ENCODE measurements at places on chromosomes 5 and 9.

GRCh38 chr5:176611435-176611834 is 1.5 kb upstream of the GPRIN1 start:
- DNase-seq = peak; percentile 20

- DNase-seq = no peak
Observed at GRCh38 chr5:136087961-136088871, 44.4 kb upstream of the SMAD5 start.

DNA sequence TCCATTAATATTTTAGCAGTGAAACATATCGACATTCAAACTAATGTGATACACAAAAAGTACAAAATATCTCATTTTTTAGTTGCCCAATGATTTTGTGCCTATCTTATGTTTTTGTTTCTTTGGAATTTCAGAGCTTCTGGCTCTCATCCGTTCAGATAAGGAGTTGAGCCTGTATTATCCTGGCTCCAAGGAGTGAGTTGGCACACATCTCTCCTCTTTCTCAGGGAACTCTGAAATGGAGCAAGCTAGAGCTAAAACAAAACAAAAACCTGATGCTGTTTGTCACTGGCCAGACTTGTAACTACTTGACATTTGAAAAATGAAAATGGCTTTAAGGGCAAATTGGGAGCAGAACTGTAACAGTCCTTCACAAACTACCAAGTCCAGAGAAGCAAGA is 131.3 kb upstream of the SLC28A3 start:
- no peak for DNase-seq

- no peak for DNase-seq
Observed at GRCh38 chr5:36790847-36791246, 85.7 kb upstream of the NIPBL start.

DNA sequence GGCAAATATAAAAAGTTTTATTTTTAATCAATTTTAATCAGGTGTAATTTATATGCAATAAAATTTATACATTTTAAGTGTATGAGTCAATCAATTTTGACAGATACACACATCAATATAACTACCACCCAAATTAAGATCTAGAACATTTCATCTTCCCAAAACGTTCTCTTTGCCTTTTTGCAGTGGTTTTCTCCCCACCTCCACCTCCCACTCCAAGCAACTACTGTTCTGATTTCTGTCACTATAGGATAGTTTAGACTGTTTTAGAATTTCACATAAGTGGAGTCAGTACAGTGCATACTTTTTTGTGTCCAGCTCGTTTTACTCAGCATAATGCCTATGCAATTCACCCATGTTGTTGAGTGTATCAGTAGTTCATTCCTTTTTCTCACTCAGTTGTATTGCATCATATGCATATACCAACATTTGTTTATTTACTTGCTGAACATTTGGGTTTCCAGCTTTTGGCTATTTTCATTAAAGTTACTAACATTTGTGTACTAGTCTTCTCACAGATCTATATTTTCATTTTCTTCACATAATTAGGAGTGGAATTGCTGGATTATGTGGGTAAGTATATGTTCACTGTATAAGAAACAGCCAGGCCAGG is 52.2 kb upstream of the DHFR start:
- DNase-seq = no peak

DNA sequence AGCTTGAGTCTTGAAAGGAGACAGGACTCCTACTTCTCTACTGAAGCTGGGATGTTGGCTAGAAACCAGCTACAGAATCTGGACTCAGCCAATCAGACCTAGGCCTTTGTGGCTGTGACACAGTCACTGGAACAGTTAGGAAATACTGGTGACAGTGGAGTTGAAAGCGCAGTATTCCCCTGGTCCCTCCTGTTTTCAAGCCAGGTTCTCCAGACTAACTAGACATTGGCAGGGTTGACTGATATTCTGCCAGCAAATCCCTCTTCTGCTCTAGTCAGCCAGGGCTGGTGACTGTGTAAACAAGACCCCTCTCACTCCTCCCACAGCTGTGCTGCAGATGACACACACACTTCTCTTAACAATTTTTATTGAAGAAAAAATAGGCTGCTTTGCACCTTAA is 8.7 kb downstream of the SHROOM1 start:
- no peak for DNase-seq

DNA sequence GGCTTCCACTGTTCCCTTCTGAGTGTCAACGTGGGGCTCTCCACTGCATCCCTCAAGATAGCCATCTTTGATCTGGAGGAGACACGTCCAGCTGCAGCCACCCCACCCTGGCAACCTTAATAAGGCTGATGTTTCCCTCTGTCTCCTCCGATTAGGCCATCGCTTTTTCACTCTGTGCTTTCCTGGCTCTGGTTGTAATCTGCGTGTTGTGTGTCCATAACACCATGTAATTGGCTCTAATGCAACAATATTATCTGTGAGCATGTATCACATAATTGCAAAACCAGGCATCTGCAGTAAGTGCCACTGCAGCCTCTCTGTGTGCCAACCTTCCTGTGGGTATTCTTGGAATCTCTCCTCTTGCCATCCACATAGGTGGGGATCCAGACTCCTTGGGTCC is 249.9 kb upstream of the PANK3 start:
- DNase-seq = no peak

DNA sequence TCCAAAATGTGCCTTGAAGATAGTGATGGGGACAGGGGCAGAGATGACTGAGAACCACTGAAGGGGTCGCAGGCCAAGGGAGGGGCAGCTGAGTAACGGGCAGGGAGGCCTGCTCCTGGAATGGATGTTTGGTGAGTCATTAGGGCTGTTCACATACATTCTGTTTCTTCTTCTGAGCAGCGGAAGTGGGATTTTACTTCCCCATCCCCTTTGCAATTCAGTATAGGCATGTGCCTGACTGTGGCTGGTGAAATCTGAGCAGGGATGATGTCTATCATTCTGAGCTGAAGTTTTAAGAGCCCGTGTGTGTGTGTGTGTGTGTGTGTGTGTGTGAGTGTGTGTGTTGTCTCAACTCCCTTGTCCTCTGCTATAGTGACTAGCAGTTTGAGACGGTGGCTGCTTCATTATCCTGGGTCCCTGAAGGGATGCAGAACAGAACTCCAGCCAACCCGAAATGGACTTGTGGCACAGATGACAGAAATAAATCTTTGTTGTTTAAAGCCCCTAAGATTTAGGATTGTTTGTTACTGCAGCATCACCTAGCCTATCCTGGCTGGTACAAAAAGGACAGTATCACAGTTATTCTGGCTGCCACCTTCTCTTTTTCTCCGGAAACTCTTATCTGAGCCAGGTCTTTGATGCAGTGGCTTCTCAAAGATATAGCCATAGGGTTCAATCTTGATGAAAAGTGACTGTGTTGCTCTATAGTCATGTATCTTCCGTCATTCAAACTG is 29.2 kb upstream of the TGFBI start:
- no peak for DNase-seq

DNA sequence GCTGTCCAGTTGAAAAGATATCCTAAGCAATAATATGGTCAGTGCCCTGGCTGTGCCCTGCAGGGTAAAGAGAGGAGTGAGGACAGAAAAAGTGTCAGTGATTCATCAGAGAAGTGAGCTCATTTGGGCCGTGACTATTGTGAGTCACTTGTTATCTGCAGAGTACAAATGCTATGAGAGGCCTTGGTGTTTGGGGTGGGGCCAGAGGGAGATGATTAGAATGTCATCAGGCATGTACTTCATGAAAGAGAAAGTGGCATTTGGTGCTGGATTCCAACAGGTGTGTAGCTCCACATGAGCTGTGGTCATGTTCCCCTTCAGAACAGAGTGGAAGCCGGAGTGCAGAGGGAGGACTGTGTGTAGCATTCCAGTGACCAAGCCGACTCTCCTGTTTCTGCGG is 174.1 kb downstream of the KDM4C start:
- peak; percentile 42 for DNase-seq

GRCh38 chr9:93286252-93287188 is 102.6 kb downstream of the WNK2 start:
- no peak for DNase-seq
